ENCODE measurements at places on chromosomes 6 and 20.
A peak's percentile ranks its signal among the peaks of the same experiment; 100 is the strongest.

GRCh38 chr20:52497731-52498130 is 306.2 kb upstream of the ZFP64 start:
- peak; percentile 19 for DNase-seq

- no peak for DNase-seq
These were observed 92.3 kb downstream of the CNBD2 start for GRCh38 chr20:36060676-36061075.

- DNase-seq: no peak
These were observed 2.8 kb downstream of the SLC12A5 start for GRCh38 chr20:46031701-46032254.

DNA sequence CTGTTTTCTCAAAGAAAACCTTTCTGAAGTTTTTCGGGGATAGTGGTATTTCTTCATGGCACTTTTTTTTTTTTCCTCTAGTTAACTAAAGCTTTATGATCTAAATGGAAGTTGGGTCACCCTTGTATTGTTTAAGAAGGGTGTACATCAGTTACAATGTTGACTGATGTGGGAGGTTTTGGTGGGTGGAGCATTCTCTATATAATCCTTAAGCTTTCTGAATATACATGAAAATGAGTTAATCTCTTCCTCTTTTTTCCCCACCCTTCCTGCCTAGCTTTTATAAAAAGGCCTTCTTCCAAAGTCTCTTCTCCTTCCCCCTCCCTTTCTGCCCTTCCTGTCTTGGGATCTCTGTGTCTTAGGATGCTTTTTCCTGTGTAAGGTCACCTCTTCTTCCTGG is 47.2 kb downstream of the DHX35 start:
- no peak for DNase-seq

GRCh38 chr6:147154454-147154853 is 49.8 kb upstream of the STXBP5 start:
- DNase-seq: no peak

DNA sequence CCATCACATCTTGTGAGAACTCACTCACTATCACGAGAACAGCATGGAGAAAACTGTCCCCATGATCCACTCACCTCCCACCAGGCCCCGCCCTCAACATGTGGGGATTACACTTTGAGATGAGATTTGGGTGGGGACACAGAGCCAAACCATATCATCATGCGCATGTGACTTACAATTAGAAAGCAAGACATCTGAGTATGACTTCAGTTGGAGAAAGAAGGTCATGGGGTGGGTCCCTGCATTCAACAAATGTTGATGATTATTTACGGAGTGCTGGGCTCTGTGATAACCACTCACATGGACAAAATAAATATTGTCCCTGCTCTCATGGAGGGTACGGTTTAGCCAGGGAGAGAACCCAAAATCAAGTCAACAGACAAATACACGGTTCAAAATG is 37.9 kb downstream of the VSTM2L start:
- no peak for DNase-seq

DNA sequence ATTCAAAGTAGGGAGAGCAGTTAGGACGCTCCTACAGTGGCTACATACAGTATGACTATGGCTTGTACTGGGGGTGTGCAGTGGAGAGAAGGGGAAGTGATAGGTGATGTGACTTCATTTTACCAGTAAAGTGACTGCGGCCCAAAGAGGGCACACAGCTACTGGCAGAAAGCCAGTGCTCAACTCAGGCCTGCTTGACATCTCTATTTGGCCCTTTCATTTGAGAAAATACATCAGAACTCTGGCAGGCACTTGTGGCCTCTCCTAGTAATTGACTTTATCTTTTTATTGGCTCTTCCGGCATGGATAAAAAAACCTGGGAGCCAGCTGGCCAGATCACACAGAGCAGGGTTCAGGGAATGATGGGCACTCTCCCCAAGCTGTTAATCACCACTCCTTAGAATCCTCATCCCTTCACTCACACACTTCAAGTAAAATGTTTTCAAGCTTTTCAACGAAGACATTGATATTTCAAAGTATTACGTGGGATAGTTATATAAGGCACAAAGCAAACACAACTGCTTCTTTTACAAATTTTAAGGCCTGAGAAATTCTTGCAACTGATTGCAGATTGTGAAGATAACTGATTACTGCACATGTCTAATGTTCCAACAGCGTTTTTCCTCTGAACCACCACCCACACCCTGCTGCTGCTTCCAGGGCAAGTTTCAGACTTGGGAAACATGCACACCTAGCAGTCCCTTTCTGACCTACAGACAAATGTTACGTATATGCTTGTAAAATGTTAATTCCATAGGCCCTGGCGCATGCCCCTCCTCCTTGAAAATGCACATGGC is 73.5 kb downstream of the TNFRSF21 start:
- no peak for DNase-seq

DNA sequence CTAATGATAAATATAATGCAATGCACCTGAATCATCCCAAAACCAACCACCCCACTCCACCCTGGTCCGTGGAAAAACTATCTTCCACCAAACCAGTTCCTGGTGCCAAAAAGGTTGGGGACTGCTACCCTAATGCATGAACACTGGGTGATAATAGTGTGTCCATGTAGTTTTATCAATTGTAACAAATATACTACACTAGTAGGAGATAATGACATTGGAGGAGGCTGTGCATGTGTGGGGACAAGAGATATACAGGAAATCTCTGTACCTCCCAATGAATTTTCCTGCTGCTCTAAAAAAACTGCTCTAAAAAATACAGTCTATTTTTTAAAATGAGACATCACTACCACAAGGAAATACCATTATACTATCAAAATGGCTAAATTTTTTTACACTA is 20.5 kb downstream of the CEP85L start:
- DNase-seq: no peak

- peak; percentile 28 for DNase-seq
These were observed 906 bp upstream of the PDE10A start for GRCh38 chr6:165663736-165664558.

DNA sequence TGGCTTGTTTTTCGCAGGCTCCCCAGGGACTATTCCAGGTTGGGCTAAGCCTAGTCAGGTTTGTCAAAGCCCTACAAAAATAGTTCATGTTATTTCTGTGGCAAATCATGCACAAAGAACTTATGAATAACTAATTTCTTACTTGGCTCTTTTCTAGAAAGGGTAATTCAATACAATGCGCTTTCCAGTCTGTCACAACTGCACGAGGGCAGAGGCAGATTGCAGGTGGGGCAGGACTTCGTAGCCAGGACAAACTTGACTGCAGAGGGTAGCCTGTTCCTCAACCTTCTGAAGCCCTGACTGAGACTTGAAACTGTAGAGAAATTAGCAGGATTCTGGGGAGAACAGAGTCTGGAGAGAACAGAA is 253.5 kb downstream of the QKI start:
- DNase-seq: no peak

- no peak for DNase-seq
These were observed 83.0 kb downstream of the SLC22A3 start for GRCh38 chr6:160431226-160431625.

DNA sequence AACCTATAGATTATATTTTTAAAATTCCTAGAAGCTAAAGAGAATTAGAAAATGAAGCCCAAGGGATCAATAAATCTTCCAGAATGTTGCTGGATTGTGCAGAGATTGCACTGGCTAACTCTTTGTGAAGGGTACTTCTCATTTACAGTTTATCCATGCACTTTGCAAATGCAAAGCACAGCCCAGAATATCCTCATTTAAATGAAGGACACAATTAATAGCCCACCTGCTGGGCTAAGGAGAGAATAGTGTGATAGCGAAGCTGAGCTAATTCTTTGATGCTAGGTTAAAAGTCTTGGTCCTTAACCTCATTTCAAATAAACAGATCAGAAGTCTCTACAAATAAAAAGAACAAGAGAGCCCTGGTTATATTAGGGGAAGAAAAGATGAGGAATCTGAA is 72.5 kb downstream of the SMPDL3A start:
- DNase-seq: no peak

GRCh38 chr6:104572901-104573300 is 286.8 kb downstream of the HACE1 start:
- no peak for DNase-seq

DNA sequence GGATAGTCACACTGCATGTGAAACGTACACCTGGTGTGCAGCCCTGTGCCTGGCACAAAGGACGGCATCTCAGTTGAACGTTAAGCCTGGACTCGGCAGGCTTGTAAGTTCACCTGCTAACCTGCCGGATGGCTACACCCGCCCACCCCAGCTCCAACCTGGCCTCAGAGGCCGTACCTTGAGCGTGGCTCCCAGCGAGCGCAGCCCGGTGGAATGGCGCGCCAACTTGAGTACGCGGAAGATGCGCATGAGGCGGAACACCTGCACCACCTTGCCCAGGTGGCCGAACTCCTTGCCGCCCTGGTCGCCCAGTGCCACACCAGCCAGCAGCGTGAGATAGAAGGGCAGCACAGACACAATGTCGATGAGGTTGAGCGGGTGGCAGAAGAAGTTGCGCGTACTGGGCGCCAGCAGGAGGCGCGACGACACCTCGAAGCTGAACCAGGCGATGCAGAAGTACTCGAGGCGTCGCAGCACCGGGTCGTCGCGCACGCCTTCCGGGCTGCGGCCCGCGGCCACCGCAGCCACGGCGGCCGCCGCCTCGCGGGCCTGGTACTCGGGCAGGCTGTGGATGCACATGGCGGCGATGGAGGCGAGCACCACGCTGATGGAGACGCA is 3.3 kb downstream of the KCNS1 start:
- no peak for DNase-seq

GRCh38 chr6:158172001-158172400 is 3.9 kb downstream of the GTF2H5 start:
- DNase-seq: no peak

GRCh38 chr6:167208819-167209576 is 51.2 kb upstream of the GPR31 start:
- peak; percentile 22 for DNase-seq

DNA sequence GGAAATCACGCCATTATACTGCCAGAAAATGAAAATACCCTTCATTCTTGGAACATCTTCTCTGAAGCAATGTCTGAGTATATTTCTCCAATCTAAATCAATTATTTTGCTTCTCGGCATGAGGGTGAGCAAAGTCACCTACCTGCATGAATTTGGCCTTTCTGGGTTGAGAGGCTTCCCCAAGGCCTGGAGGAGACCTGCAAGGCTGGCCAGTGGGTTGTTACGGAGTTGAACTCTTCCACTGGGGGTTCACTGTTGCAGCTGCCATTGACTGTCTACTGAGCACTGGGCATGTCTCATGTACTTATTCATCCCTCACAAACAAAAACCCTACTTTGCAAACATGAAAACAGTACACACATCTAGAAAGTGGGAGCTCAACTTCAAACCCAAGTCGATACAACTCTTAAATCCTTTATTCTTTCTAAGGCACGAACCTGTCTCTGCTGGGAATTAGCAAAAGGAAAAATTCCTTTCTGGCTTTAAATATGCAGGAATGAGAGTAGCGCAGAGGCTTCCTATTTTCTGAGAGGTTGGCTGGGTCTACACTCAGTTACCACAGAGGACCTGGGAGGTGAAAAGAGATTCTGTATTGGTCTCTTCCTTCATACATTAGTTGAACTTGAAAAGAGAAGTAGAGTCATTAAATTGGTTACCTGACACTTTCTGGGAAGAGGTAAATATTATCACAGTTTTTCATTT is 87.6 kb upstream of the SGK1 start:
- no peak for DNase-seq

DNA sequence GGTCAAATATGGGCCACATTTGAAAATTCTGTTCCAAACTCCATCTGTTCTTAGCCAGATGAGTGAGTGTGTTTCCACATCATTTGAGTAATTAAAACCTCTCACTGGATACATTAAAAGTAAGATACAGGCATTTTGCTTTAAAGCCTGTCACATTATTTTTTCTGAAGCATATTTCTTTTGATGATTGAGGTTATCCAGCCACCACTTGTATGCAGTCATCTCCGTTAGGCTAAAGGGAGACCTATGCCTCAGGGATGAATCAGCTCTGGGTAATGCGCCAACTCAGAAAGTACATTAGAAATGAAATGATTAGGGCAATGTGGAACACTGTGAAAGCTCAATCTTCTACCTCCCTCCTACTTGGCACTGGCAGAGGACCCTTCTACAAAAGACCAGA is 90.7 kb downstream of the SNAP25 start:
- DNase-seq: peak; percentile 74

GRCh38 chr20:9969626-9970025 is 65.2 kb upstream of the ANKEF1 start:
- no peak for DNase-seq

GRCh38 chr6:37174515-37175331 is 4.8 kb downstream of the PIM1 start:
- no peak for DNase-seq

GRCh38 chr6:24009319-24009718 is 116.7 kb upstream of the NRSN1 start:
- DNase-seq: no peak

DNA sequence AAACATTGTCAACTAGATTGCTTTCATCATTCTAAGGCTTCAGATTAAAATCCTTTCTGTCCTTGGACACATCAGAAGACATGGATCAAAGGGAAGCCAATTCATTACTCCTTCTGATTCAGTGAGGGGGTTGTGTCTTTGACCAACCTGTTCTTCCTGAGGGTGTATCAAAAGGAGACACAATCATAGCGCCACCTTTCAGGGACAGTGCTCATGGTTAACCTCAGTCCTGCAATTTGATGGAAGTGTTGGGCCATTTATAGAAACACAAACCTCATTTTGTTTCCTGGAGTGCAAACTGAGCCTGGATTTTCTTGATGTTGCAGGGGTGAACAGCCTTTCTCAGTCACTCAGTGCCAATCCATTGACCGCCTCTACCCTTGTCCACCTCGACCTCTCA is 163.9 kb upstream of the SCGN start:
- no peak for DNase-seq

- peak; percentile 55 for DNase-seq
These were observed 61.7 kb upstream of the EMILIN3 start for GRCh38 chr20:41428285-41428684.

GRCh38 chr20:49326026-49326425 is 48.2 kb upstream of the ZNFX1 start:
- no peak for DNase-seq
